Thoracic aorta (tissue), 2 donors: ENCODE measurements at places on chromosomes 16 and 17.

- H3K36me3 ChIP-seq = peaks cover 30% of the 10 kb centered on the region
- DNase-seq = no peak
- H3K4me1 ChIP-seq = no peaks in the 10 kb centered on the region
Measured at GRCh38 chr17:27609611-27610303, 21.2 kb upstream of the LGALS9 start.

- DNase-seq = no peak
- no peaks in the 10 kb centered on the region for H3K27me3 ChIP-seq
- no peaks in the 10 kb centered on the region for H3K4me1 ChIP-seq
- peaks cover 8% of the 10 kb centered on the region for H3K36me3 ChIP-seq
Measured at GRCh38 chr16:3377917-3378316, 22.2 kb downstream of the OR2C1 start.

DNA sequence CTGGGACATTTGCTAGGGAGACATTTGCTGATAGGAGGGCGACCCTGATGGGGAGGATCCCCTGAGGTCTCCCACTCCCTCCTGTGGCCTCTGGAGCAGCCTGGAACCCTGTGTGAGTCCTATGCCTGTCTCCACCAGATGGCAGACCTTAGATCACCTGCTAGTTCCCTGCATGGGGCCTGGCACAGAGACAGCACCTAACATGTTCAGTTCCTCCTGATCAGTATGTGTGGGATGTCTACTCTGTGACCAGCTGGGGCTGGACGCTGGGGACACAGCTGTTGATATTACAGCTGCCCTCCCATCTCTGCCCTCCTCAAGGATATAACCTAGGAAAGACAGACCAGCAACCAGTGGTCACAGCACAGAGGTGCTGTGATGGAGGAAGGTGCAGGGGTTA lies 1.1 kb upstream of the ADCY7 start:
- H3K27ac ChIP-seq = no peak overlapping the region
- no peaks in the 10 kb centered on the region for H3K27me3 ChIP-seq
- no peaks in the 10 kb centered on the region for H3K36me3 ChIP-seq
- no peak for DNase-seq
- H3K4me1 ChIP-seq = peaks cover 10% of the 10 kb centered on the region

DNA sequence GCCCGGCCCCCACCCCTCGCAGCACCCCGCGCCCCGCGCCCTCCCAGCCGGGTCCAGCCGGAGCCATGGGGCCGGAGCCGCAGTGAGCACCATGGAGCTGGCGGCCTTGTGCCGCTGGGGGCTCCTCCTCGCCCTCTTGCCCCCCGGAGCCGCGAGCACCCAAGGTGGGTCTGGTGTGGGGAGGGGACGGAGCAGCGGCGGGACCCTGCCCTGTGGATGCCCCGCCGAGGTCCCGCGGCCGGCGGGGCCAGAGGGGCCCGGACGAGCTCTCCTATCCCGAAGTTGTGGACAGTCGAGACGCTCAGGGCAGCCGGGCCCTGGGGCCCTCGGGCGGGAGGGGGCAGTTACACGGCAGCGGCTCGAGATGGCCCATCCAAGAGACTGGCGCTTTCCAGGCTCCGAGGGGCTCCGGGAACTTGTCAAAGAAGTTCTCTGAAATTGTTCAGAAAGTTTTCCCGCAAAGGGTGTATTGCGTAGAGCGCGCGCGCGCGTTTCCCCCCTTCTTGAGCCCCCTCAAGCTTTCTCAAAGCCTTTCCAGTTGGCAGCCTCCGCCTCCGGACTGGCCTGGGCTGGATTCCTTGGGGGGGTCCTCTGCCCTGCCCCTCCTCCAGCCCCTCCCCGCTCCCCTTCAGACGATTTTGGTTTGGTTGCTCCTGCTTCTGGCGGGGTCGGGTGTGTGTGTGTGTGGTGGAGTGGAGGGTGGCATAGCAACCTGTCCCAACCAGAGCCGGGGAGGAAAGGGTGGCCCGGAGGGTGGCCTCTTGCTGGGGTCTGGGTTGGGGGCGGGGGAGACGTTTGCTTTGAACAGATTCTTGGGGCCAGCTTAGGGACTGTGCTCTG lies 504 bp downstream of the ERBB2 start:
- peak overlapping the region; percentile 92 for H3K27ac ChIP-seq
- H3K27me3 ChIP-seq = no peaks in the 10 kb centered on the region
- DNase-seq = no peak
- H3K4me3 ChIP-seq = peak overlapping the region; percentile 87
- H3K36me3 ChIP-seq = no peaks in the 10 kb centered on the region

DNA sequence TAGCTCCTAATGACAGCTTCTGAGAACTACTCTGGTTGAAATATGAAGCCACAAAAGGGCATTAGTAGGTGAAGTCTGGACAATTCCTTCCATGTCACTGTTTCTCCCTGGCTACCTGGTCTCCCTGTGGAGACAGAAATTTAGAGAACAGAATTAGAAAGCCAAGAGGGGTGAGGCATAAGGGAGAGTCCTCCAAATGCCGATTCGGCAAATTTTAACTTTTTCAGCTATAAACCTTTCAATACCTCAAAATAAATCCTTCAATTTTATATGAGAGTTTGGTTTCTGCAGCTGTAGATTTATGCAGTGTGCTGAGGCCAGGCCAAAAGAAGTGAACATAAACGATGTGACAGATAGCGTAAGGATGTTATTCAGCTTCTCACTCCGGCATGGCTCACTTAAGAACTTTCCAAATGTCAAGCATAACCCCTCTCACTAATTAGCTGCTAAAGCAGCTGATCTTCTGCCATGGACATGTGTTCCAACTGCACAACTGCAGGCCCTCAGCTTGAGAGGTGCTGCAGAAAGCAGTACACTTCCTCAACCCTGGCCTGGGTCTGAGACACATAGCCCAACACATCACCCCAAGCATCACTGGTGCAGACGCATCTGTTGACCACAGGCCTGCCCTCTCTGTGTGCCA lies 247.9 kb upstream of the SOX9 start:
- H3K36me3 ChIP-seq = no peaks in the 10 kb centered on the region
- no peaks in the 10 kb centered on the region for H3K4me1 ChIP-seq
- H3K27ac ChIP-seq = no peak overlapping the region
- DNase-seq = no peak

DNA sequence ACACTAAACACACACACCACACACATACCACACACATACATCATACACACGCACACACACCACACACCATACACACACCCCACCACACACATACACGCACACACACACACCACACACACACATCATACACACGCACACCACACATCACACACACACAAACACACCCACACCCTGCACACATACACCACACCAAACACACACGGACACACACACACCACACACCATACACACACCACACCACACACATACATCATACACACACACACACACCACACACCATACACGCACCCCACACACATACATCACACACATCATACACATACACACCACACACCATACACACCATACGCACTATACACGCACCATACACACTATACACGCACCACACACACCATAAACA lies 3.7 kb upstream of the SOX8 start:
- peaks cover 21% of the 10 kb centered on the region for H3K4me1 ChIP-seq
- H3K4me3 ChIP-seq = no peak overlapping the region
- H3K27me3 ChIP-seq = no peaks in the 10 kb centered on the region
- no peaks in the 10 kb centered on the region for H3K36me3 ChIP-seq

GRCh38 chr17:17681744-17682292 lies 560 bp downstream of the RAI1 start:
- H3K36me3 ChIP-seq = no peaks in the 10 kb centered on the region
- peaks cover 23% of the 10 kb centered on the region for H3K4me1 ChIP-seq
- H3K27ac ChIP-seq = peak overlapping the region; percentile 89

- H3K27me3 ChIP-seq = no peaks in the 10 kb centered on the region
- H3K36me3 ChIP-seq = no peaks in the 10 kb centered on the region
- H3K4me3 ChIP-seq = no peak overlapping the region
- peaks cover 38% of the 10 kb centered on the region for H3K4me1 ChIP-seq
Measured at GRCh38 chr17:78124081-78124835, 4.3 kb downstream of the TMC6 start.

- H3K4me3 ChIP-seq = no peak overlapping the region
- no peaks in the 10 kb centered on the region for H3K4me1 ChIP-seq
- no peaks in the 10 kb centered on the region for H3K27me3 ChIP-seq
- no peak overlapping the region for H3K27ac ChIP-seq
- H3K36me3 ChIP-seq = no peaks in the 10 kb centered on the region
Measured at GRCh38 chr17:78241277-78242023, 10.0 kb downstream of the TMEM235 start.

- H3K4me1 ChIP-seq = no peaks in the 10 kb centered on the region
- DNase-seq = no peak
Measured at GRCh38 chr16:10641953-10642949, 52.5 kb downstream of the TEKT5 start.

- H3K27me3 ChIP-seq = no peaks in the 10 kb centered on the region
- no peak overlapping the region for H3K4me3 ChIP-seq
- DNase-seq = no peak
- peak overlapping the region; percentile 81 for H3K27ac ChIP-seq
Measured at GRCh38 chr17:40453881-40454612, 10.8 kb downstream of the IGFBP4 start.

GRCh38 chr16:69581297-69581696 lies 15.5 kb downstream of the NFAT5 start:
- no peak overlapping the region for H3K27ac ChIP-seq
- H3K27me3 ChIP-seq = no peaks in the 10 kb centered on the region
- DNase-seq = no peak
- H3K4me3 ChIP-seq = no peak overlapping the region
- no peaks in the 10 kb centered on the region for H3K4me1 ChIP-seq
- H3K36me3 ChIP-seq = no peaks in the 10 kb centered on the region

DNA sequence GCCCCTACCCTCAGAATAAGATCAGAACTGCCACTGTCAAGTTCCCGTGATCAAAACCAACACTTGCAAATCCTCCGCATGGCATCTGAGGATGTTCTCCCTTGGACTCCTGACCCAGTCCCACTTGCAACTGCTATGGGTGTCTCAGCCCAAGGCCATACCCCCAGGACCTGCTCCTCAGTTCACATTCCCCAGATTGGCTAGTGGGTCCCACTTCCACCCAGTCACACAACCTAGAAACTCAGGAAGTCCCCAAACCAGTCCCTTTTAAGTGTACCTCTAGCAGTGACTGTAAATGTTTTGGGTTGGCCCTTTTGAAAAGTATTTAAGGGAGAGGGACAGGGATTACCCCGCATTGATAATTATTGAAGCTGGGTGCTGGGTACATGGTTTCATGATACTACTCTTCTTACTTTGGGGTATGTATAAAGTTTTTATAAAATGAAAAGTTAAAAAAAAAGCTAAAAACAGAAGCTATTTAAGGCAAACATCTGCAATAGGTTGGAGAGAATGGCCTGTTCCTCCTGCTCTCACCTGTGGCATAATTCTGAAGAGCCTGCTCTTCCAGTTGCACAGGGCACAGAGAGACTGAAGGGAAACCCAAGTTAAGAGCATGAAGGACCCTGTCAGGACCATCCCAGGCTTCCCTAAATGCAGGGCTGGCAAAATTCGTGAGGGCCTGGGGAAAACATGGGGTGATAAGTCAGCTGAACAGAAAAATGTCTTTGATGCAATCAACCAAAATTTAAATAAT lies 42.5 kb downstream of the ERN1 start:
- no peaks in the 10 kb centered on the region for H3K36me3 ChIP-seq
- no peaks in the 10 kb centered on the region for H3K27me3 ChIP-seq
- DNase-seq = no peak
- H3K27ac ChIP-seq = no peak overlapping the region
- H3K4me3 ChIP-seq = no peak overlapping the region

DNA sequence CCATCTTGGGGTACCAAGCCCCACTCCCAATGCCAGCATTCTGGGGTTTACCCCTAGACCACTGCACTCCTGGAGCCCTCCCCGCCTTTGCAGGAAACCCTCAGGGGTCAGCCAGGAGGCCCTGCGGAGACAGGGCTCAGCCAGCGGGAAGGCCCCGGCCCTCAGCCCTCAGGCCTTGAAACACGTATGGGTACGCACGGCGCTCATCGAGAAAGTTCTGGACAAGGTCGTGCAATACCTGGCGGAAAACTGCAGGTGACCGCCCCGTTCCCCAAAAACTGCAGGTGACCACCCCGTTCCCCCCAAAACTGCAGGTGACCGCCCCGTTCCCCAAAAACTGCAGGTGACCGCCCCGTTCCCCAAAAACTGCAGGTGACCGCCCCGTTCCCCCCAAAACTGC lies 24.7 kb downstream of the SGSM2 start:
- no peak overlapping the region for H3K27ac ChIP-seq
- no peak for DNase-seq
- no peak overlapping the region for H3K4me3 ChIP-seq
- H3K4me1 ChIP-seq = no peaks in the 10 kb centered on the region

DNA sequence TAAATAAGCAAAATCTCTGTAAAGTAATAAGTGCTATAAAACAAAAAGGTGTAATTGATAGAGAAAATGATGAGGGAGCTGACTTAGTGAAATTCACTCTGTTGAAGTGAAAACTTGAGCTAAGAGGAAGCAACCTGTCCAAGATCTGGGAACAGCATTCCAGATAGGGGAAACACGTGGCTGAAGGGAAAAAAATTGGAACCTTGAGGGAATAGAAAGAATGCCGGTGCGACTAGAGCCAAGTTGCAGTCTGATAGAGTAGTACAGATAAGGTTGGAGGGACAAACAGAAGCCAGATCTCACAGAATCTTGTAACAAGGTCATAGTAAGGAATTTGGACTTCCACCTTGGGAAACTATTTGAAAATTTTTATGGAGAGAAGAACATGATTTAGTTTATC lies 623 bp upstream of the DDX52 start:
- H3K4me3 ChIP-seq = peak overlapping the region; percentile 89
- peaks cover 22% of the 10 kb centered on the region for H3K4me1 ChIP-seq
- no peak overlapping the region for H3K27ac ChIP-seq
- no peak for DNase-seq

GRCh38 chr17:46883871-46884520 lies 32.6 kb downstream of the WNT9B start:
- H3K27me3 ChIP-seq = no peaks in the 10 kb centered on the region
- no peaks in the 10 kb centered on the region for H3K4me1 ChIP-seq
- no peak for DNase-seq
- no peak overlapping the region for H3K27ac ChIP-seq

- H3K36me3 ChIP-seq = no peaks in the 10 kb centered on the region
- no peaks in the 10 kb centered on the region for H3K27me3 ChIP-seq
- no peak overlapping the region for H3K4me3 ChIP-seq
- H3K27ac ChIP-seq = peak overlapping the region; percentile 55
Measured at GRCh38 chr17:41547378-41547841, 19.3 kb upstream of the KRT19 start.
